NCI-H146 (cell line): ENCODE measurements at places on chromosomes 1 and 21.

DNA sequence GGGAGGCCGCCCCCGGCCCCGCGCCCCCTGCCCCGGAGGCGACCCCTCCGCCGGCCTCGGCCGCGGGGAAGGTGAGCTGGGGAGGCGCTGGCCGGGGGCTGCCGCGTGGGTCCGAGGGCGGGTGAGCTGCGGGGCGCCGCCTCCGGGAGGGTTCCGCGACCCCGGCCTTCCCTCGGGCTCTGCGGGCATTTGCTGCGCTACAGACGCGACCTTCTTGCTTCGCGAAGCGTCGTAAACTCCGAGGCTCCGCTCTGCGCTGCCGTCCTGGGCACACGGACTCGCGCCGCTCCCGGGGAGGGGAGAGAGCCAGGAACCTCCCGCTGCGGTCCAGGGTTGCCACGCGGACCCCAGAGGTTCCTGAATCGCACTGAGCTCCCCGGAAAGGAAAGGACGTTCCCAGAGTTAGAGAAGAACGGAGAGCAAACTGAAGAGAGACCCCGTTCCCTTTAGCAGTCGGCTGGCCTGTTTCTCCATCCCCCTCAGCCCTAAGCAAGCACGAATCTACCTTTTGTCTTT, 345 bp downstream of the SLX9 start:
- DNase-seq = no peak

GRCh38 chr1:168167806-168168205, 11.0 kb upstream of the TIPRL start:
- no peak for DNase-seq

DNA sequence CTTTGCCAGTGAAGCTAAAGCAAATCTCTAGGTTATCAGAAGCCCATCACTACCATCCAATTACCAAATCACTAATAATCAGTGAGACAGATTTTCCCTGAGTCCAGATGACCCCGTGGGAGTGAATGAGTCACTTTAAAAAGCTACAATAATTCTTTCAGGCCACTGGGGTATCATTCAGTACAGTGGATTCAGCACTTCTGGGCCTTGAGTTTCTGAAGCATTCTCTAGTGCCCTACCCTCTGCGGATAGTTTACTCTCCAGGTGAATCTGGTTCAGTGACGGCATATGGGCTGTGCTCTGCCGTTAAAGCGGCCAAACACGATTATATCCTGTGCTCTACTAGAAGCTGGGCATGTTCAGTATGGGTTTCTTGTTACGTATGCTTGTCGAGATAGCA, 26.1 kb downstream of the NR5A2 start:
- DNase-seq = no peak

- no peak for DNase-seq
These were observed 250.8 kb upstream of the KIAA0040 start for GRCh38 chr1:175443332-175443731.

DNA sequence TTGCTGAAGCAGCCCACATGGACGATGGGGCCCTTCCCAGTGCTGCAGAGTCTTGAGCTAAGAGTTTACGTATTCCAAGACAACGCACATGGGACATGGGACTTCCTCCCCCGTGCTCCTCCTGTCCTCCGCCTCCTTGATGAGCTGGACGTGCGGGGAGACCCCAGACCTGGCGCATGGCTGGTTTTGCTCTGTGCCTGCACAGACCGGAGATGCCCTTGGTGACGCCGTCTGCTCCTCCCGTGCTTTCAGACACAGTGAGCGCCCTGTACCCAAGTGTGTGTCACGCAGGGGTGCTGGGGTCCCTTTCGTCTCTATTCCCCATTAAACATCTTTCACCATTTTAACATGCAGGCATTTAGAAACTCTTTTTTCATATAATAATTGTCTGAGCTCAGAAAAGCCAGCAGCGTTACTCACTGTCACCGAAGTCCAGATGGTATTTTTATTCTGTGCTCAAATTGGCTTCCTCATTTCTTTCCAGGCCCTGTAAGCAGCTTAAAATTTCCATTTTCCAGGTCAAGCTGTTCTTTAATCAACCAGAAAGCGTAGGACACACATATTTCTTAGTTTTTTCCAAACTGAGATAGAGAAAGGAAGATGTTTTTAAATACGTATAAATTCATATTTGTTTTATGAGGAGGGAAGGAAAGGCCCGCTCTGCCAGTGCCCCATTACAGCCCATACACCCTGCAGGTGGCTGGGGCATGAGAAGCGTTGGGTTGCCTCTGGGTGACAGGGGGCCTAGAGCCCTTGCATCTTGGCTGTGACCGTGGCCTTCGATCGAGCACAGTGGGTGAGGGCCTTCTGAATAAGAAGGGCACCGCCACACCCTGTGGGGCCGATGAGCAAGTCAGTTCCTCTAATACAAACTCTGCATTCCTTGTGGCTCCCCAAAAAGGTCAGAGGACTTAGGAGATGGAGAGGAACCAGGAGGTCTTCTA, 17.9 kb upstream of the ZBTB21 start:
- no peak for DNase-seq

- no peak for DNase-seq
These were observed 4.6 kb upstream of the C1orf87 start for GRCh38 chr1:60078182-60078581.

DNA sequence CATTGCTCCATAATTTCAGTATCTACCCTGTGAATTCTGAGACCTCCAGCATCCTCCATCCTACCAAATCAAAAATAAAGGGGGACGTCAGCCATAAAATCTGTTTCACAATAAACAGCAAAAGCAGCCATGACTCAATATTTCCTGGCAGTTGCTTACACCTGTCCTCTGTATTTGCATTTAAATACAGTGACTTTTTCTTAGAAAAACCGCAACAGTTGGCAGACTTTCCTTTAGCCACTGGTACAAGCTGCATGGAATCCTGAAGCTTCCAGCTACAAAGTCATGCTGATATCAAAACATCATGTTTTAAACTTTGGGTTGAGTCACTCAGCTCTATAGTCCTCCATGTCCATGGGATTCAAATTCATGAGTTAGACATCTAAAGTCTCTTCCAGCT, 278.0 kb upstream of the KAZN start:
- DNase-seq = peak; percentile 90

- DNase-seq = no peak
These were observed 160.9 kb upstream of the FMN2 start for GRCh38 chr1:239930686-239931262.

GRCh38 chr1:180029524-180030135, 75.0 kb downstream of the CEP350 start:
- DNase-seq = no peak

DNA sequence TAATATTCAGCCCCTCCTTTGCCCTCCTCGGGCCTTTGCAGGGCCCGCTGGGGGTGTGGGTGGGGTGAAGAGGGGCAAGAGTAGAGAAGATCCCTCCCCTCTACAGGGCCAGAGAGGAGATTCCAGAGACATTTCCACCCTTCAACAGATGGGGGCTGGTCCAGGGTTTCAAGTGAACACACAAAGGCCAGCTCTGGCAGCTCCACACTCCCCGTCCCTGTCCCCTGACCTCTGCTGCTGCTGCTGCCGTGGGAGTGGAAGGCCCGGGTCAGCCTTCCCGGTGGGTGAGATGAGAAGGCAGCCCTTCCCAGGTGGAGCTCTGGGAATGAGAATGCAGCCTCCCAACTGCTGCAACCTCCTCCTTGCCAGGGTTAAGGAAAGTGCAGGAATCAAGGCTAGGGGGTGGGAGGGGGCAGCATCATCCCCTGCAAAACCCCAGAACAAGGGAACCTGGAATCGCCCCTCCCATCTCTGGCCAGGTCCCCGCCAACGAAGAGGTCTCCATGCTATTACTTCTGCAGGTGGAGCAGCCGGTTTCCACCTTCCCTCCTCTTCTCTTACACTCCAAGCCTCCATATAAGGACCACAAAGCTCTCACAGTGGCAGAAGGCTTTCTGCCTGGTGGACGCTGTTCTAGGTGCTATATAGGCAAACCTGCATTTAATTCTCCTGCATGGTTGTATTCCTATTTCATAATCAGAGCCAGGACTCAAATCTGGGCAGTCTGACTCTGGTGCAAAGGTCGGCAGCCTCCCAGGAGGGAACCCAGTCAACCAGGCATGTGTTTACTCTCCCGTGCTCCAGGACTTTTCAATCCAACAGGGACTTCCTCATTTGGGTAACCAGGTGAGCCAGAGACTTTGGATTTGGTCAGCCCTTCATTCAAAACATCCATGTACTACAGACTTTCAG, 22.9 kb upstream of the ARHGEF10L start:
- no peak for DNase-seq

DNA sequence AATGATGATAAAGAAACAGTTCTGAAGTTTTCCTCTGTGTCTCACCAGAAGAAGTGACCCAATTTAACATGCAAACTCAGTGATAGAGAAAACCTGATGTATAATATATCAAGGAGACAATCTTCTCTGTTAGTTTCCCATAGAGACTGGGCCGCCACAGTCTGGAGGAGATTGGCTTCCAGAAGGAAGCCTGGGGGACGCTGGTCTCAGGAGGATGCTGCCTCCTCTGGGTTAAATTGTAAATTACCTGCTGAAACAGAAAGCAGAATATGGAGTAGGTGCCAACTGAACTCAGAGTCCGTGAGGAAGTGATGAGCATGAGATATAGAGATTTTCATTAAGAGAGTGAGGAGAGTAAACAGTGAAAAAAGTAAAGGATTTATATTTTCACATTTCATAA, 15.8 kb downstream of the OR14I1 start:
- DNase-seq = peak; percentile 28

DNA sequence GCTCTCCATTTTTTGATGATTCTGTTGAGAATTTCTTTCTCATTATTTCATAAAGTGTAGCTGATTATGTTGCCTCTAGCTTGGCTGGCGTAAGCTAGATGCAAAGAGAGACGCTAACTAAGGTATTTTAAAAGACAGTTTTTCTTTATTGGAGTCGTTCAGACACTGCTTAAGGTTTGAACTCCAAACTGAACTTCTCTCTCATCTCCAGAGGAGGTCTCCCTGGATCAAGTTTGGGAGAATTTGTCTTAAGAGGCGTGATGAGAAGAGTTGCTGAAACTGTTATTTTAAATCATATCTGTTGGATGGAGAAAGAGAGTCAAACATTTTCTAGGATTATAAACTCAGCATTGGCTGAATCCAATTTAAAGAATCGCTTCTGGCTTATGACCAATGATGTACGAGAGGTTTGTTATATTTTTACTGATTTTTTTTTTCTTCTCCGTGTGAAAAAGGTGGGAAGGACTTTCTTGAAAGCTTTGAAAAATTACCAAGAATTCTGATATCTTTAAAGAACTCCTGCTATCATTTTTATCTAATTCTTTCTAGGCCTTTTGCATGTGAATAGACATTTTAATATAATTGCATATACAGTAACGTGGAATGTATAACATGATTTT, 34.0 kb downstream of the MAP3K7CL start:
- DNase-seq = peak; percentile 11

- DNase-seq = peak; percentile 83
These were observed 187.7 kb downstream of the TRABD2B start for GRCh38 chr1:47809301-47810084.

- peak; percentile 68 for DNase-seq
These were observed 550 bp downstream of the ARHGEF16 start for GRCh38 chr1:3454811-3455618.

GRCh38 chr1:169312084-169312954, 55.3 kb downstream of the NME7 start:
- DNase-seq = no peak

DNA sequence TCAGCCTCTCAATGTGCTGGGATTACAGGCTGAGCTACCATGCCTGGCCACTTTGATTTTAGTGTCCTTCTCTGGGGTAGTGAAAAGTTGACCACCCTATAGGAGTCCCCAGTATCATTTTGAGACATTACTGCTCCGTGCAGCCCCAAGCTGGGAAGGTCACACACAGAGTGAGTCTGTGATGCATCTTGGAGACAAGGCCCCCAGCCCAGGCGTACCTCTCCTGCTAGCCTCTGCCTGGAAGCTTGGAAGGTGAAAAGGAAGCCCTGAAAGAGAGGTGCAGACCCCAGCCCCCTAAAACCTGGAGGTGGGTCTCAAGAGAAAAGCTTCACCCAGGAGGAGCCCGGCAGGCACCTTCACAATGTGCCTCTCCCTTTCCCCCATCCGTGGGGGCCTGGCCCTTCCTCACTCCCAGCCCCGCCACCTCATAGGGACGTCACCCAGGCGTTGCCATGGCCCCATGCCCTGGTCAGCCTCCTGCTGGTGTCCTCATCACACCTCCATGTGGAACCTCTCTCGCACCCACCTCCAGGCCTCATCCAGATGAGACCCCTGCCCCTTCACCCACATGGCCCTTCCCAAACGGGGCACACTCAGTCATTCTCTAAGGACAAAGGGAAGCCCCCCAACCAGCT, 5.6 kb upstream of the ARF1 start:
- no peak for DNase-seq

GRCh38 chr1:12244585-12244984, 14.8 kb downstream of the VPS13D start:
- no peak for DNase-seq

DNA sequence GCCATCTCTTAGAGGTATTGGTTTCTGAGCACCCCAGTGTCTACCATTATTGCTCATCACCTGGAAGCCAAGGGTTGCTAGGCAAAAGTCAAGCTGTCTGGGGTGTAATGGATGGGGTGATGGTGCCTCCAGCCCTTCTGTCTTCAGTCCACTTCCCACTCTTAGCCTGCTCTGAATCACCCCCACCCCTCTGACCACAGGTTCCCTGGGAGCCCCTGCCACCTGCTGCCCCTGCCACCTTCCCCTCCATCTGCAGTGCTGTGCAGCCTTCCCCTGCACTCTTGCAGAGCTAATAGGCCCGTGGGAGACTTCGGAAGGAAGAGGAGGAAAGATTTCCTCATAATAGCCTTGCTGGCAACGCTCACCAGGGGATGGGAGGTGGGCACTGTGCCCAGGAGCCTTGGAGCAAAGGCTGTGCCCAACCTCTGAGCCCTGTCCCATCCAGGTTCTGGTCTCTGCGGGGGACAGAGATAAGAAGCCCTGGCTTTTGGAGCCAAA, 35.5 kb downstream of the CAPN2 start:
- no peak for DNase-seq

GRCh38 chr1:27000090-27000816, 6.8 kb downstream of the TRNP1 start:
- no peak for DNase-seq

- DNase-seq = no peak
These were observed 132.7 kb downstream of the PLPPR4 start for GRCh38 chr1:99397029-99397428.

DNA sequence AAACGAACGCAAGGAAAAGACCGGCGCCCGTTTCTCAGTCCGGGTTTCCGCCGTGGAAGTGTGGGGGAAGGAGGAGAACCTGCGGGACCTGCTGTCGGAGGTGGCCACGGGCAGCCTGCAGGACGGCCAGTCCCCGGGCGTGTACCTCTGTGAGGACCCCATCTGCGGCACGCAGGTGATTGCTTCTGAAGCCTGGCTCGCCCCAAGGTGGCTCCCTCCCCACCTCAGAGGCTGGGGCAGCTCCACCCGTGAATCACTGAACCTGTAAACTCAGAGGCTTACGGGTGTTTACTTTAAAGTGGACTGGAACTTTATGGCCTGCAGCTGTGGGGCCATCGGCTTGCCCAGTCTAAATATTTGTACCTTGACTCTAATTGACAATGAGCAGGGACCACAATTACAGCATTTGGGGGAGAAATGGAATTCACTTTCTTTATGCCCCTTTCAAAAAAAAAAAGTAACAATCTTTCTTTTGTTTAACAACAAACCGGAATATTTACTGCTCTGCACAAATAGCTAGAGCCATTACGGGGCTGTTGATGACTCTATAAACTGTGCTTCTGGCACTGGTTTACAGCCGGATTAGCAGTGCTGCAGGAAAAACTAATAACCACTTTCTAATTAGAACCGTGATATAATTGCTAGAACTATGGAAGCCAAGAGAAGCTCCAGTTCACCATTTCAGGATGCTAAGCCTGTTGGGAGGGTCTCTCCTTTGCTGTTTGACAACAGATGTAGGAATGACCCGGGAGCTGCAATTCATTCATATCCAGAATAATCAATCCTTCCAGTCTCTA, 454.8 kb downstream of the KIF26B start:
- peak; percentile 76 for DNase-seq
